ENCODE measurements at places on chromosomes 12 and 14.
A peak's percentile ranks its signal among the peaks of the same experiment; 100 is the strongest.

- DNase-seq = no peak
These were observed 4.9 kb upstream of the HOXC12 start for GRCh38 chr12:53949631-53950436.

DNA sequence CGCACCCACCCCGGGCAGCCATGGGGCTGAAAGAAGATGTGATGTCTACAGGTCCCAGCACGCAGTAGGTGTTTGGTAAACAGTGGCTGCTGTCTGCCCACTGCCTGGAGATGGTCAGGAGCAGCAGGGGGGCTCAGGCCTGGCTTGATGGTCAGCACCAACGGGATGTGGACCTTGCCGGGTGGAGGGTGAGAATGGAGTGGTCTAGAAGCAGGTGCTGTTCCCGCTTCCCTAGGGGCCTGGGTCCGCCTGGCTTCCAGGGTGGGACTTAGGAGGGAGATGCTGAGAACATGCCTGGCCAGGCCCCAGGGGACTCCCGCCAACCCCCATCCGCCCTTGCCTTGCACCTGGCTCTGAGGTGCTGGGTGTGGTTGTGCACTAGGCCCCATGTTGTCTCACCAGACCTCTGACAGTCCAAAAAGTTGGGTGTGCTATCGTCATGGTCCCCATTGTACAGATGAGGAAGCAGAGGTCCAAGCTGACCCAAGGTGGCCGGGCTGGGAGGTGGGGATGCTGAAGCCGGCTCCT, 12.9 kb downstream of the FAM222A start:
- no peak for DNase-seq

DNA sequence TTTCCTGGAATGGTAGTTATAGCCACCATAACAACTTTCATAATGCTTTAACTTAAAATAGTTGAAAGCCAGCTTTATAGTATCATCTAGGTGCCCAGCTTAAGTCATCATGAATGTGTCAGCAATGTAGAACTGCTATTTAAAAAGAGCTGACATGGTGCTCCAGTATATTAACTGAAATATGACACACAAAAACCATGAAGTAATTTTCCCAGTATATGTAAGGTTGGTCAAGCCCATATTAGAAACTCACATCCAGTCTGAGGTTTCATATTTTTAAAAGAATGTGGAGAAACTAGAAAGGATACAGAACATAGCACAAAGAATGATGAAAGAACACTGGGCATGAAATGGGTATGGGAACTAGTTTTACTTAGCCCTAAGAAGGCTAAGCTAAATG, 121.3 kb upstream of the KRAS start:
- no peak for DNase-seq

GRCh38 chr12:20268771-20269170, 99.6 kb upstream of the PDE3A start:
- no peak for DNase-seq

DNA sequence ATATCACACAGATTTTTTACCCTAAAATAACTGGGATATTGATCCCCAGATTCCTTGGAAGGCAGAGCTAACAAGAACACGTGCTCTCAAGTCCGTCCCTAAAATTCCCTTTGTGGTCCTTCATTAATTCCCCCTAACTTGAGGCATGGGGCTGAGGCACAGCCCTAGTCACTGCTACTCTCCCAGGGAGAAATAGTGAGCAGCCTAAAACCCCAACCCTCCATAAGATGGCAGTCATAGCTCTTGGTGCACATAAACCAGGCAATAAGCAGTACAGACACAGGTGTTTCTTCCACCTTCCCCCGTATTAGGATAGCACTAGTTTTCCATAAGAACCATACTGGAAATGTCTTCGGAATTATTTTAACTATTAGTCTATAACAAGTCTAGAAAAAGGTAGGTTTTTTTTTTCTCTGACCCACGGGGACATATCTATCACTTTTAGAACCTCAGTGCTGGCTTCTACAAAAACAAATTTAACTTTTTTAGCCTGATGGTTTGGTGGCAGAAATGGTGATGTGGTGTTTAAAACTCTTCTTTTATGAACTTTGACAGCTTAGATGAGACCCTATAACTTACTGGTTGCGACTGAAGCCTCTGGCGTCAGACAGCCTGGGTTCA, 3.1 kb upstream of the ARHGEF40 start:
- no peak for DNase-seq

GRCh38 chr12:1083889-1084262, 92.9 kb downstream of the ERC1 start:
- DNase-seq = peak; percentile 80

DNA sequence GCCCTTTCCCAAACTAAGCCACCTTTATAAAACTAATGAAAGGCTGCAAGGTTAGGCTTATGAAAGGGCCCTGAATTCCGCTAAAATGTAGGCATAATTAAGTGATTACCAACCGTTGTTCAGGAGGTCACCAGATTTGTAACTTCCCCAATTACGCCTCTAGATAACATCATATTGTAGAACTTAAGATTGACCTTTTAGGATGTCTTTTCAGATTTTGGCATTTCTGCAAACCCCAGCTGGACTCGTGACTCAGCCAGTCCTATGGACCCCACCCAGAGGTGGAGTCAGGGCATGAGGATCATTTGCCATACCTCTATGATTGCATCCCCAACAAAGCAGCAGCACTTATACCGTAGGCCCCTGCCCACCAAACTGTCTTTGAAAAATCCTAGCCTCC, 3.7 kb upstream of the LPCAT3 start:
- DNase-seq = no peak

GRCh38 chr14:79091381-79091963, 921.3 kb downstream of the NRXN3 start:
- DNase-seq = no peak

DNA sequence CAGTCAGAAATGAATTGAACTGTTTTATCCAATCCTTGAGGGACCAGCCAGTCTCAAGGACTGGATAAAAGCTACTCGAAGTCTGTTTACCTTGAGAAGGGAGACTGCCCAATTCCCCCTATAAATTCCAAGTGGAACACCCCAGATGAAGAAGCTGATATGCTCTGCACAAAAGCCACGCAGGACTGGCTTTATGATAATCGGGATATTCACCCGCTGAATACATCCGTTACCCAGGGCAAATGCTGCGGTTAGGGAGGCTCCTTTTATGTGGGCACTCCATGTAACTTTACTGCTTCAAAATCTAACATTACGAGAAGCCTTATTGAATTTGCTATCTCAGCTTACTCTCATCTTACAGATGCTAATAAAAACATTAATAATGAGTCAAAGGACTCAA, 119.1 kb downstream of the DENND5B start:
- DNase-seq = no peak

GRCh38 chr12:112375105-112375504, 7.1 kb downstream of the HECTD4 start:
- no peak for DNase-seq

GRCh38 chr14:91186515-91187066, 57.9 kb downstream of the GPR68 start:
- peak; percentile 16 for DNase-seq

DNA sequence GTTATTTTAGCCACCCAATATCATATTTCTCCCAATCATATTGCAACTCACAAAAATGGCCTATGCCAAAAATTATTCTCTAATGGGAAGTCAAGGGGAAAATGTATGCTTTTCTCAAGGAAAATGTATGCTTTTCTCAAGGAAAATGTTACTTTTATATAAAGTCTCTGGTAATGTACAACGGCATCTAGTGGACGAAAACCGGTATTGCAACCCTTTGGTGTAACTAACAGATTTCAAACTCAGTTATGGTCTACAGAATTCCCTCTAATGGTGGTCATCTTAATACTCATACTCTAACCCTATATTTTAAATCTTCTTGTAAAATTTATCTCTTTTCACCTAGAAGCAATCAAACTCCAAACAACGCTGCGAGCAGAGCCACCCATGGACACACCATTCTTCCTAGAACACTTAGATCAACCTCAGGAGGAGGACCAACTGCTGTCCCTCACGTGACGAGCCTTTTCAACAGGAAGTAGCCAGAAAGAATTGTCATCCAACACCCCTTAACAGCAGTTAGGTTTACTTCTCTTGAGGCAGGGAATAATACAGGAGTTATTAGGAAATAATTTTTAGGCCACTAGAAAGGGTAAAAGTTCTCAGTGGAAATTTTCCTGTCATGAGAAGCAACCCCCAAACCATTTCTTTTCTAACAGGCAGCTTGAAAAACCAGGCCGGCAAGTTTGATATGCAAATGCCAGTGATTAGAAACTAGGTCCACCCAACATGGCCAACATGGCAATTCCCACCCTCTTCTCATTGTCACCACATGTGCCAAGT, 20.1 kb downstream of the APOBEC1 start:
- peak; percentile 20 for DNase-seq

GRCh38 chr12:113846883-113847755, 119.0 kb downstream of the RBM19 start:
- DNase-seq = no peak

DNA sequence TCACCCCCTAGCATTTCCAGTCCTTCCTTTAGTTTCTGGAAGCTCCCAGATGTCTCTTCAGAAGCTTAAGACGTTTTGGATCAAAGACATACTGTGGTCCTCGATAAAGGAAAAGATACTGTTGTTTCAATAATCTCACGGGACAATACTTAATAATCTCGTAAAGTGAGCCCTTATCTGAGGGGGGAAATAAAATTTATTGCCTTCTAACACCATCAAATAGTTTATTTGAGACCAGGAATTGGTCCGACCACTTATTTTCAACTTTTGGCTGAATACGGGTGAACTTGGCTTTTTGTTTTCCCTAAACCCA, 640 bp upstream of the G2E3 start:
- DNase-seq = no peak

- DNase-seq = no peak
These were observed 4.6 kb downstream of the ZNF384 start for GRCh38 chr12:6684609-6685008.

GRCh38 chr12:104166465-104166864, 28.5 kb upstream of the NFYB start:
- peak; percentile 89 for DNase-seq

- no peak for DNase-seq
These were observed 47.5 kb downstream of the FIGNL2 start for GRCh38 chr12:51801027-51801426.

GRCh38 chr12:105860561-105861207, 278.1 kb downstream of the NUAK1 start:
- no peak for DNase-seq

DNA sequence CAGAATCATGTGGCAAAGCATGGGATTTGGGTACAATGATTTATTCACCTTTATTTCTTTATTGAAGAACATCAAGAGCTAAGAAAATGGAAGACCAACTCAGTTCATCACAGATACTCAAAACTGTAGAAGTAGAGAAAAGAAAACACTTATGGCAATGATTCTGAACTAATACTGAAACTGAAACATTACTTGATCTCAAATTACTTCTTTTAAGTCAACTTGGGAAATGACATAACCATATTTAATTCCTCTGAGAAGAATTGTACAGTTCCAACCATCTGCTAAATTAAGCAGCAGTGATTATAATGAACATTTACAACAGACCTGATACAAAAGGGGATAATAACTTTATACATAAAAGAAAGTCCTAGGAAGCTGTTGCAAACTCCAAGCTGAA, 466.5 kb downstream of the TMTC2 start:
- no peak for DNase-seq

- no peak for DNase-seq
These were observed 27.7 kb upstream of the ZFP36L1 start for GRCh38 chr14:68820536-68820935.

- DNase-seq = peak; percentile 77
These were observed 82.4 kb downstream of the ARL6IP4 start for GRCh38 chr12:123062681-123063486.

GRCh38 chr12:4820971-4821370, 88.7 kb upstream of the KCNA1 start:
- no peak for DNase-seq

- DNase-seq = no peak
These were observed 115.0 kb downstream of the ZFP36L1 start for GRCh38 chr14:68677901-68678300.

DNA sequence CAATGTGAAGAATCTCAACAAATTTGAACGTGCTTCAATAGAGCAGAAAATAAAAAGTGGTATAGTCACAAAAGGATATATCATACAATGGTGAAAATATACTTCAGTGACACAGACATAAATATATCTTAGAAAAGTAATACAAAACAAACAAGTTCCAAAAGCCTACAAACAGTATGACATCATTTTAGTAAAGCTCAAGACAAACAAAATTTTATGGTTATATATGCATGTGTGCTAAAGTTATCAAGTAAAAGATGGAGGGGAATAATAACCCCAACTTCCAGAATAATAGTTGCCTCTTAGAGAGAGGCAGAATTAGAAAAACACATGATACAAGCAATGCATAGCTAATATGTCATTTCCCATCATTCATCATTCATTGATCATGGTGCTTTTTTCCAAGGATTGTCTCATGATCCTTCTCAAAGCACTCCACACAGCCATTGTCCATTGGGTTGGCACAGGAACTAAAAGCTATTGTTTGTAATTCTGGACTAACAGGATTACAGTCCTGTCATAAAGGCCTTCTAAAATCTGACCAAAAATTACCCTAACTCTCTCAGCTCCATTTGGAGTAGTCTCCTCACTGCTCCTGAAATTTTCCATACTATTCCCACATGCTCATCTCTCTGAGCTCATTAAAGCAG, 59.5 kb downstream of the IFNG-AS1 start:
- DNase-seq = no peak

DNA sequence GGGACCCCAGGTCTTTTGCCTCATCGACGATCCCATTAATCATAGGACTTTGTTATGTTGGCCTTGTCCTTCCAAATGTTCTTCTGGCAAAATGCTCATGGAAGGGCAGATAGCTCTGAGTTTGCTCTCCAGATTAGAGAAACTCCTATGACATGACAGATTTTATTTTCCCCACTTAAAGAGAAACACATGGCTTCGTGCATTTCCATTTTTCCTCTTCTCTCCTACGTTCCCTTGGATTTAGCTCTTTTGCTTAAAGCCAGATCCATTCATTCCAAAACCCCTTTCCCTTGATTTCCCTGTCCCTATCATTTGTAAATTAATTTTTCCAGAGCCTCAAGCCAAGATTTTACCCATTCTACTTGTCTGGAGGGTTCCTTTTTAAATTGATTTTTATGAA, 2.9 kb downstream of the PRIMA1 start:
- no peak for DNase-seq

DNA sequence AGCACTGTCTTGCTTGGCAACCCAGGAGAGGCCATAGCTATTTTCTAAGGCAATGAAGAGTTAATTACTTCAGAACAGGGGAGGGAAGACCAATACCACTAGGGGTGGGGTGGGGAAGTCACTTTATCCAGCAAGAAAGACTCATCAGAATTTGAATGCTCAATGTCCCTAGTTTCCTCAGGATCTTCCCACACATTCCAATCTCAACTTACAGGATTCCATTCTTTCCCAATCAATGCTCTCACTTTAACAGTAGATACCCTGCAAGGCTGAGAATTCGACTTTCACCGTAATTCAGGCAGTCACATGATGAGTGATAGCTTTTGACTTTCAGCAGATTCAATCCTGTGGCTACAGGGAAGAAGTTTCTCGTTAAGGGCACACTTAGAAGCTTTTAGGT, 526.6 kb upstream of the SEL1L start:
- no peak for DNase-seq

GRCh38 chr12:33676866-33677265, 237.2 kb upstream of the SYT10 start:
- no peak for DNase-seq

GRCh38 chr14:30143627-30144026, 216.0 kb upstream of the PRKD1 start:
- DNase-seq = no peak

GRCh38 chr12:62848418-62848817, 86.5 kb downstream of the PPM1H start:
- DNase-seq = peak; percentile 90

All from amniotic epithelial cell (primary cell).